ENCODE measurements at places on chromosomes 7 and 10.
A peak's percentile ranks its signal among the peaks of the same experiment; 100 is the strongest.

- no peak for DNase-seq
These were observed 16.5 kb downstream of the CNOT4 start for GRCh38 chr7:135493362-135493761.

GRCh38 chr10:71285180-71285545, 33.9 kb upstream of the SLC29A3 start:
- DNase-seq = peak; percentile 74

DNA sequence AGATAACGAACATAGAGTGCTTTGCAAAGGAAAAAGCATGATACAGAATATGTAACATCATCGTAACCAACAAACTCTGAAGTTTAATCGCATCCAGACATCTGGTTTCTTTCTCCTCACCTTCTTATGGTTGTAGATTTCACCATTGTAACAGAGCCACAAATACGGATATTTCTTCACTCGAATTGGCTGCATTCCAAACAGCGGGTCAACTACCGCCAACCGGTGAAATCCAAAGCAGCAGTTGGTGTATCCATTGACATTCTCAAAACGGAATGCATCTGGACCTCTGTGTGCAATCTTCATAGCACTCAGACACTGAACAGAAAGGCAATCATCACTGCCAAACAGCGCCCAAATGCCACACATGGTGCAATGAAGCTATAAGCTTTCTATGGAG, 3.4 kb downstream of the ASNS start:
- DNase-seq = no peak

DNA sequence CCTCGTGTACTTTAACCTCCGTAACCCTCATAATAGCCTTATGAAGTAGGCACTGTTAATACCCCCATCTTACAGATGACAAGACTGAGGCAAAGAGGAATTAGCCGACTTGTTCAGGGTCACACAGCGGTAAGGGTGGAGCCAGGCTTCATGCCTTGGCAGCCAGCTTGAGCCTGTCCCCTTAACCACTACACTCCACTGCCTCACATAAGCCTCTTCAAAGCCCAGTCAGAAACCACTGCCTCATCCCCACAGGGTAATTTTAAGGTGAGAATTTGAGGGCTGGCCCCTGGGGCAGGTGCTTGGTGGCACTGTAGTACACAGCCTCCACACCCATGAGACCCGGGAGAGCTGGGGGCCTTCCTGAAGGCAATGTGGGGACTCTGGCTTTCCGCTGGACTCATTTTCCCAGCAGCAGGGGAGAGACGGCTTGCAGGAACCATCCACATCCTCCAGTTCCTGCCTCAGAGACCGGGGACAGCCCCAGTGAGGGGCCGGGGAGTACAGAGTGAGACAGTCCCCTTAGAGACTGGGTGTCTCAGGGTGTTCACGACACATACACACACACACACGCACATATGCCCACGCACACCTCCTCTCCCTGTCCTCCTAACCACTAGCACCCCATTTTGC, 7.6 kb upstream of the C10orf105 start:
- DNase-seq = no peak

- no peak for DNase-seq
These were observed 1.9 kb downstream of the LRRC20 start for GRCh38 chr10:70380350-70381135.

- DNase-seq = no peak
These were observed 73.6 kb upstream of the NEBL start for GRCh38 chr10:20970708-20971107.

- DNase-seq = no peak
These were observed 8.4 kb upstream of the HYCC1 start for GRCh38 chr7:23022258-23022769.

GRCh38 chr10:72809006-72809405, 84.5 kb upstream of the OIT3 start:
- no peak for DNase-seq

DNA sequence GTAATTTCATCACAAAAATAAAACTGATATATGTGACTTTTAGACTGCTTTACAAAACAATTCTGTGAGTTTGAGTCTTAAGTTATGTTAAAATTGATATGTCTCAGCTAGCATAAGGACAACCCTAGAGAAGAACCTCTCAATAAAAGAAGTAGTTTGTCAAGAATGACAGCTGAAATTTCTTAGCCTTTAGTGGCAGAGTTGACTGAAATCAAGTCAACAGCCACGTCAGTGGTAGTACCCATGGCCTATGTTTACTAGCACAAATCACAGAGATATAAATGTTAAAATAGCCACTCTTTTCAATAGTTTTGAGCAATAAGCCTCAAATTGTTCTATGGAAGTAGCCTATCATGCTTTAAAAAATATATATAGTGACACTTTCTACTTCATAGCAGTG, 138.9 kb upstream of the FERD3L start:
- no peak for DNase-seq

- DNase-seq = no peak
These were observed 89.2 kb downstream of the MACC1 start for GRCh38 chr7:20128001-20128400.

- no peak for DNase-seq
These were observed 338.3 kb downstream of the CXCL12 start for GRCh38 chr10:44046605-44047004.

DNA sequence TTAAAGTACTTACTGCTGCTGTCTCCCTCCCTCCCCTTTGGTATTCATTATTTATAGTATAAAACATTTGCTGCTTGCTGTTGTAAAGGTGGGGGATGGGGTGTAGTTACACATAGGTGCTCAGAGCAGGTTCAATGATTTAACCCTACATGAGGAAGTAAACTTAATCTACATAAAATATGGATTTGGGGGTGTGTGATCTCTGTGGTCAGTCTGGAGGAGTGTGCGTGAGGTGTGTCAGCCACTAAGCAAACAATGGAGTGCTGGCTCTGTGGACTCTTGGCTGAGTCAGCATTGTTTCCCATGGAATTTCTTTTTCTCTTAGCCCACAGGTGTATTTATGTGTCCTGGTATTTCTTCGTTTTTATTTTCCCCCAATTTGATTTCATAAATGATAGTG, 133.9 kb downstream of the AUTS2 start:
- no peak for DNase-seq

GRCh38 chr7:118573085-118573484, 348.6 kb downstream of the ANKRD7 start:
- peak; percentile 64 for DNase-seq

DNA sequence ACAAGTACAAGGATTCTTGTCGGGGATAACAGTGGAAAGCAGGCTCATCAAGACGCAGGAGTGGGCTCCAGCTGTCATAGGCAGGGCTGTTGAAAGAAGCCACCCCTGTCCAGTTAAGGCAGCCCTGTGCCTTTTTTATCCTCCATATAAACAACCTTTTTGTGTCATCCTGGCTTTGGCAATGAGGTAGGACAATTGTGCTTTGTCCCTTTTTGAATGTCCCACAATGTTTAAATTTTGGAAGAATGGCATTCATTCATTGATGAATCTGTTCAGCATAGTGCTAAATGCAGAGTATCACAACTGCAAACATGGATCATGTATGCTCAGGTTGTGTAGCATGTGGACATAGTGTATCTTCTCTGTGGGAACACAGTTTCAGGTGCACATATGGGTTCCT, 66.7 kb downstream of the UBE3C start:
- no peak for DNase-seq

- DNase-seq = no peak
These were observed 19.4 kb downstream of the TUBAL3 start for GRCh38 chr10:5385224-5385623.

DNA sequence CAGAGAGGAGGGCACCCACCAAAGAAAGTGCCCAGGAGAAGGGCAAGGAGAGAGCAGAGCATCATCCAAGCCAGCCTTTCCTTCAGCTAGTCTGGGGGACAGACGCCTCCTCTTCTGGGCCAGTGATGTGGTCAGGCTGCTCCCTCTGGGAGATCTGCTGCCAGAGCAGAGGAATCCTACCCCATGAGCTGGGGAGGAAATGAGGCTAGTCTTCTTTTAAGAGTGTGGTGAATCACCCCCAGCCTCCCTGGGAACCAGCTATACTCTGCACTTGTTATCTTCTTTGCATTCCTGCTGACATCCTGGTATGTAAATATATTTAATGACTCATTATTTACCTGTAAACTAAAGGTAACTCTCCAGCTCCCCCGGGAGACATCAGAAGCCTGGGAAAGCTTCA, 41.6 kb upstream of the EPHB6 start:
- DNase-seq = no peak

GRCh38 chr7:23804707-23805106, 94.7 kb downstream of the STK31 start:
- no peak for DNase-seq

DNA sequence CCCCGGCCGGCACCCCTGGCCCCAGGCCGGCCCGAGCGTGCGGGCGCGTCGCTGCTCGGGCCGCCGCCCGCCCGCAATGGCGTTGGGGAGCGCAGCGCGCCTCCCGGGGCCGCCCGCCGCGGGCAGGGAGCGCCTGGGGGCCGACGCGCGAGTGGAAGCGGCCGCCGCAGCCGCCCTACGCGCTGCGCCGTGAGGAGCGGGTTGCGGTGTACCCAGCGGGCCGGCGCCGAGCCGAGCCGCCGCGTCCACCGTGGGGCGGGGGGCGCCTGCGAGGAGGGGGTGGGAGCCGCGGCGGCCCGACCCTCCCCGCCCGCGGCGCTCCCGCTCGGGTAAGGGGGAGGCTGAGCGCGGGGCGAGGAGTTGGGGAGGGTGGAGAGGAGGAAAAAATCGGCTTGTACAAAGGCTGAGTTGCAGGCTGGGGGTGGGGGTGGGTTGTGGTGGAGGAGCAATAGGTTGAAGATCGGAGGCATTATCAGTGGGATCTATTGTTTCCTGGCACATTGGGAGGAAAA, 473 bp downstream of the PPP1R9A start:
- DNase-seq = peak; percentile 83

- DNase-seq = no peak
These were observed 21.7 kb upstream of the GALNTL5 start for GRCh38 chr7:151934584-151934983.

DNA sequence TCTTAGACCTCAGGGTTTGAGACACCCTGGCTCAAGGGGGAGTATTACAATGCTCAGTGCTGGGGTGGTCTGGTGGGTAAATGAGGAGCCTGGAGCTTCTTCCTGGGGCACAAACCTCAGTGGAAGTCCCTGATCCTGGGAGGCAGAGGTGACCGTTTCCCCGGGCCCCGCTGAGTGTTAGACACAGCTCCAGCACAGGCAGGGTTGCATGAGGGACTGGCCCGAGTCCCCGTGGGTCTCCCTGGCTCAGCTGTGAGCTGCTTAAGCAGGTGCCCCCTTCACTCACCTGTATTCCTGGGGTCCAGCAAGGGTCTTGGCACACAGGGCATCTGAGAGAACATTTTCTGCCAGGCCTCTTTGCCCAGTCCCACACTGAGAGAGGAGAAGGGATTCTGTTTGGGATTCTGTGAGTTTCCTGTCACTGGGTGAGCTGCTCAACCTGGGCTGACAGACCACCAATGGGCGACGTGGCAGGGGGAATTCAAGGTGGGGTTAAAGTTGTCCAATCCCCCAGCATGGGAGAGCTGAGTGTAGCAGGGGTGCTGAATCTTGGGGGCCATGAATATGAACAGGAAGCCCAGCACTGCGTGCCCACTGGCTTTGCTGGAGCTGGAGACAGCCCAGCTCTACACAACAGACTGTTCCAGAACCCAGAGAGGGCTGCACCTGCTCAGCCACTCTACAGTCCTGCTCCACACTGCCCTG, 29.9 kb downstream of the DDIT4 start:
- no peak for DNase-seq

DNA sequence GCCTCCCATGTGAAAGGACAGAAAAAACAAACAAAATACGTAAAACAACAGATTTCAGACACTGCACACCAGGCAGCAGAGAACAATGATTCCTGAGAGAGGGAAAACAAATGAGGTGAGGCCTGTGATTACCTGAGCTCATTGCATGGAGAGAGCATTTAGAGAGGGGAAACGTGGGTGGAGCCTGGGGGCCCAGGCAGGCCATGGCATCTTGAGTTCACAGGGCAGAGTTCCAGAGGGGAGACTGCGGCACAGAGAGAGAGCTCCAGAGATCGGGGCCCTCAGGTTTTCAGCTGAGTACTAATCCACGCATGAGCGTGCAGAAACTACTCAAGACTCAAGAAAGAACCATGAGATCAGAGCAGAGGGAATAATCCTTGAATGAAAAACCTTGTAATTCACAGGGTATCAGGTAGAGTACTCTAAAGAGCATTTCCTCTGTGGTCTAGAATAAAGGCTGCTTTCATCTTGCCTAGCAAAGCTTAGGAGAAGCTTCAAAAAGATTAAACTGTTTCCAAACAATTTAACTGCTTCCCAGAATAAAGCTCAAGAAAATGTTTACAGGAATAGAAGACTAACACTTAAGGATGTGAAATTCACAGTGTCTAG, 46.6 kb upstream of the ARHGAP12 start:
- no peak for DNase-seq

DNA sequence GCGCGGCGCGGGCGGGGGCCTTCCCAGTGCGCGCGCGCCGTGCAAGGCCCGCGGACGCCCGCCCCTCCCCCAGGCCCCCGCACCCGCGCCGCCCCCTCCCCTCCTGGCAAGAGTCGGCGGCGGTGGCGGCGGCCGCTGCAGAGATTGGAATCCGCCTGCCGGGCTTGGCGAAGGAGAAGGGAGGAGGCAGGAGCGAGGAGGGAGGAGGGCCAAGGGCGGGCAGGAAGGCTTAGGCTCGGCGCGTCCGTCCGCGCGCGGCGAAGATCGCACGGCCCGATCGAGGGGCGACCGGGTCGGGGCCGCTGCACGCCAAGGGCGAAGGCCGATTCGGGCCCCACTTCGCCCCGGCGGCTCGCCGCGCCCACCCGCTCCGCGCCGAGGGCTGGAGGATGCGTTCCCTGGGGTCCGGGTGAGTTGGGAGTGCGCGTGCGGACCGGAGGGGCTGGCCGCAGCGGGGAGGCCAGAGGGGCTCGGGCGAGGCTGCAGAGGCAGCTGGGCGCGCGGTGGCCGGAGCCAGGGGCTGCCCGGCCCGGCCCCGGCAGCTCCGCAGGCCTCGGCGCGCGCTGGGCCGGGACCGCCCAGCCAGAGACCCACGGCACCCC, at the start of gene BMPR1A:
Gene BMPR1A, plus strand, starts transcription at position 109 of the 602 bp plus-strand sequence. CDS start 119,400 bp downstream, outside the sequence.
- DNase-seq = peak; percentile 50

DNA sequence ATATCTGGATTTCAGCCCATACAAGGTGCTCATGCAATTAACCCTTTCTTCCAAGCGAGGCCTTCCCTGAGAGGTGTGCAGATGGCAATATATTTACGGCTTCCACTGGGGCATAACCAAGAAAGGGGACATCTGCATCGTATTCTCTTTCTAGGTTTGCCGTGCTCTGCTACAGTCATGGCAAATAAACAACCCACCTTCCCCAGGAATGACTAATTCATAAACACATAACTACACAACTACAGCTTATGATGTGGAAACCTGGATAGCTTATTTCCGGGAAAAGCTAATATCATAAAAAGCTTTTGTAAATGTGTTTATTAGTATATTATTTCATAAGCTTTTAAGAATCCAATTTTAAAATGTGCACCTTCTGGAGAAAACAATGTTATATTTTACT, 120.0 kb downstream of the CAMK1D start:
- DNase-seq = no peak

All from D341Med (cell line).